ENCODE measurements at places on chromosomes 1 and 21. TPM values are rescaled to one million over a fixed set of nuclear protein-coding genes. Genes with fewer than 3 reads are reported as not detected.

GRCh38 chr1:180154003-180154324, 705 bp upstream of the QSOX1 start:
- DNase-seq, result no peak

FAM151A gene
- not detected for total RNA-seq

GRCh38 chr1:218426343-218426657, 81.2 kb downstream of the TGFB2 start:
- DNase-seq, result no peak

- DNase-seq, result no peak
Observed at GRCh38 chr1:19661721-19662228, 2.9 kb upstream of the HTR6 start.

DNA sequence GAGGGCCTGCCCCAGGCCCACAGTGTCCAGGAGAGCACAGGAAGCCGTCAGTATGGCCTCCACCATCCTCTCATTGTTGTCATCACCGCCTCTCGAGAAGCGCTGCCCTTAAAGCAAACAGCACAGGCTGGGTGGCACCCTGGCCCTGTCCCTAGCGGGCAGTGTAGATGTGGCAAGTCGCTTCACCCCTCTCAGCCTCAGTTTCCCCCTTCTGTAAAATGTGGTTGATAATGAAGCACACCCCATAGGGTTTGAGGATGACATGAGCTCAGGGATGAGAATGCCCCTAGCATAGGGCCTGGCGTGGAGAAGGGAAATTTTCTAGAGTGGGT, 13.4 kb downstream of the PLA2G2F start:
- no peak for DNase-seq

GRCh38 chr1:87061742-87062156, 147.3 kb downstream of the HS2ST1 start:
- DNase-seq, result no peak

- no peak for DNase-seq
Observed at GRCh38 chr1:77484334-77484733, 198.1 kb downstream of the ZZZ3 start.

CADM3 gene
- 0.21 TPM for total RNA-seq

CACYBP gene
- 416 TPM for total RNA-seq

TSPAN2 gene
- 0.39 TPM for total RNA-seq

DNA sequence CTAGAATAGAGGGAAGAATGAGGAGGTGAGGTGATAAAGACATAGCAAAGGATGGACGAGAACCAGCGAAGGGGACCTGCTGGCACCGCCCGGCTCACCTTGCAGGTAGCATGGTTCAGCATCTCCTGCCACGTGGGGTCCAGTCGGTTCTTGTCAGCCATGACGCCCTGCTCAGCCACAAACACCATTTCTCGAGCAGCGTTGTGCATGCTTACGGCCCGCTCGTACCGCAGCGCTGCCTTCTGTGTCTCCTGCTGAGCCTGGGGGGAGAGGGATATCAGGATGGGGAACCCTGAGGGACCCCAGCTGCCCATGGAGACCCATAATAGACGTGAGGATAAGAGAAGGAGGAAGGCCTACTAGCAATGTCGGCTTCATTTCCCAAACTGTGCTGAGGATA, 11.4 kb downstream of the SH3BP5L start:
- DNase-seq, result no peak

- peak; percentile 87 for DNase-seq
Observed at GRCh38 chr21:44338971-44339910, at the start of gene CFAP410. Gene CFAP410, minus strand, starts transcription at chr21:44339390. Its CDS starts 196 bp downstream, at chr21:44339194.

RBM11 gene
- total RNA-seq, result not detected

DNA sequence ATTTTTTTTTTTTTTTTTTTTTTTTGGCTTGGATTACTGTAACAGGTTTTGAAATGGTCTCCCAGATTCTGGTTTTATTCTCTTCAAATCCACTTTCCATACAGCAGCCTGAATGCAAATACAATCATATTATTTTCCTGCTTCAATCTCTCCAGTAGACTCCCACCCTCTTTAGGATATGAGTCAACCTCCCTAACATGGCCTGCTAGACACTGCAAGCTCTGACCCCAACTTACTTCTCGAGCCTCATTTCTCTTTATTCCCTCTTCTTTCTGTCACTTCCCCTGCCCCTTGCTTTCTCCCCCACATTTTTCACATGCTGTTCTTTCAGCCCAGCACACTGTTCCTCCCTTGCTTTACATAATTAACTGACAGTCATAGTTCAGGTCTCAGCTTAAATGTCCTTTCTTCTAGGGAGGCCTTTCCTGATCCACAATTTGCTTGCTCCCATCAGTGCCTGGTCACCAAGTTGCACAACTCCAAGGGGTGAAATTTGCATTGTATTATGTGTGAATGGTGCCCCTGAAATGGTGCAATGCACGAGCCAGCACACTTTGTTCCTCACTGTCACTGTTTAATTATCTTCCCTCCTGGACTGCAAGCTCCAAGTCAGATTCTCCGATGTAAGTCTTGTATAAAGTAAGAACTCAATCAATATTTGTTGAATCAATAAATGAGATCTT, 22.1 kb upstream of the IL19 start:
- no peak for DNase-seq

Data from pulmonary artery endothelial cell (primary cell).